NCI-H1694 (cell line): ENCODE measurements at places on chromosomes 13 and 19.

DNA sequence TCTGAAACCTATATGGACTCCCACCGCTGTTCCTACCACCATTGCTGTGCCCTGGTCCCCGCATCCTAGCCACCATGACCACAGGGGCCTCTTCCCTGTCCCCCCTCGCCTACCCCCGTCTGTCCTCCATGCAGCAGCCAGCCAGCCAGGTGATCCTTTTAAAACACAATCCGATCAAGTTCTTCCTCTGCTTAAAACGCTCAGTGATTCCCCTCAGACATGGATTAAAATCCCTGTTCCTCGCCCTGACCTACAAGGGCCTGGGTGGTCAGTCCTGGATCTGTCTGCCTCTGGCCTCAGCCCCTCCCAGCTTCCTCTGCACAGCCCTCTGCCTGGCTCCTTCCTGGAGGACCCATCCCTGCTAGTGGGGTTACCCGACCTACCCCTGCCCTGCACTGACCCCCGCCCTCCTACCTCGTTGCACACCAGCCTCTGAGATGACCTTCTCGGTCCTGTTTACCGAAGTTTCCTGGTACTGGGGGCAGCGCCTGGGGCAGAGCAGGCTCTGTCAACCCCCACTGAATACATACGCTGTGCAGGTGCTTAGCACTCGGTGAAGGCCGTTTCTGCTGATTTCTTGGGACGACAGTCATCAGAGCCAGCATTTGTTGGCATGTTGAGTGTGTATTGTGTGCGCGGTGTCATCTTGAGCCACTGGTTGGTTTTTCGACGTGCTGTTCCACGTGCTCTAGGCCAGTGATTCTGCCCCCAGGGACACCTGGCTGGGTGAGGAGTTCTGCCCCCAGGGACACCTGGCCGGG, 14.7 kb upstream of the LENG8 start:
- DNase-seq, result no peak

DNA sequence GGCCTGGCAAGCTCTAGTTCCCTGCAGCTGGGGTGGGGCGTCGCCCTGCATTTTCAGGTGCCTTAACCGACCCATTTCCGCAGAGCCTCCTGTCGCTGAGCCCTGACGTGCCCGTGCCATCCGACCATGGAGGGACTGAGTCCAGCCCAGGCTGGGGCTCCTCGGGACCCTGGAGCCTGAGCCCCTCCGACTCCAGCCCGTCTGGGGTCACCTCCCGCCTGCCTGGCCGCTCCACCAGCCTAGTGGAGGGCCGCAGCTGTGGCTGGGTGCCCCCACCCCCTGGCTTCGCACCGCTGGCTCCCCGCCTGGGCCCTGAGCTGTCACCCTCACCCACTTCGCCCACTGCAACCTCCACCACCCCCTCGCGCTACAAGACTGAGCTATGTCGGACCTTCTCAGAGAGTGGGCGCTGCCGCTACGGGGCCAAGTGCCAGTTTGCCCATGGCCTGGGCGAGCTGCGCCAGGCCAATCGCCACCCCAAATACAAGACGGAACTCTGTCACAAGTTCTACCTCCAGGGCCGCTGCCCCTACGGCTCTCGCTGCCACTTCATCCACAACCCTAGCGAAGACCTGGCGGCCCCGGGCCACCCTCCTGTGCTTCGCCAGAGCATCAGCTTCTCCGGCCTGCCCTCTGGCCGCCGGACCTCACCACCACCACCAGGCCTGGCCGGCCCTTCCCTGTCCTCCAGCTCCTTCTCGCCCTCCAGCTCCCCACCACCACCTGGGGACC, 1.2 kb downstream of the ZFP36 start:
- DNase-seq, result no peak

GRCh38 chr13:93147298-93147645, 79.3 kb upstream of the GPC6 start:
- DNase-seq, result no peak

- DNase-seq, result no peak
Measured at GRCh38 chr19:7191946-7192691, 102.1 kb downstream of the INSR start.

- no peak for DNase-seq
Measured at GRCh38 chr13:92218615-92219014, 820.2 kb downstream of the GPC5 start.

DNA sequence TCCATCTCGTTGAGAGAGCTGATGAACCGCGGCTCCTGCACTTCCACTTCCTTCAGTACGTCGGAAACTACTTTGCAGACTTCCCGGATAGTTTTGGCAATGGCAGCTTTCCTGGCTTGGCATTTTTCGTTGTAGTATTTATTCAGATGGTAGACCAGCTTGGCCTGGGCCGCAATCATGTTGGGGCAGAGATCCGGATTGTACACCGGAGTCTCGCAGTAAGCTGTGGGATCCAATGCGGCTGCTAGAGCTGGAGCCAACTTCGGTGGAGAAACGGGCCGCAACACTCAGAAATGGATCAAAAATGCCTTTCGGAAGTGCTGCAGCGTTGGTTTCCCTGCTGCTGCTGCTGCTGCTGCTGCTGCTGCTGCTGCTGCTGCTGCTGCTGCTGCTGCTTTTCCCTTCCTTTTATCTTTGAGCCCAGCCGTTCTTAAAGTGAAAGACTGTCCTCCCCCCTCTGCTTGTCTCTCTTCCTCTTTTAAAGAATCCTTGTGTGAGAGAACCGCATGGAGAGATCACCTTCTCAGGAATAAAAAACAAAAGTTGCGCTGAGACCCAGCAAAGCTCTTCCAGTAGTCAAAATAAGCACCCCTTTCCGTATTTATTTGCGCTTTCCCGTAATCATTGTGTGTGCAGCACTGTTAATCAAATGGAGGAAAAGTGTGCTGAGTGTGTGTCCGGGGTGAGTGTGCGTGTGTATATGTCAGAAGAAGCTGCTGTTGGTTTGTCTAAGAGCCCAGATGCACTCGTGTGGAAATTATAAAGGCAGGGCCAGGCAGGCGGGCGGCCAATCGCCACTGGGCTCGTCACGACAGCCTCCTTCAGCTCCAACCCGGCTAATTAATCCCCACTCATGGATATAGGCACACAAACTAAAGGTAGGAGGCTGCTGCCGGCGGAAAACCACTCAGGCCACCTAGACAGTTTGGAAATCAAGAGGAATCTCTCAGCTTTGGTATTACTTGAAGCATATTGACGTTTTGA, at the start of gene MAB21L1:
TSS of gene MAB21L1 (minus strand) at position 730 of the 984 bp plus-strand sequence. CDS start at position 179, 551 bp downstream.
- no peak for DNase-seq

DNA sequence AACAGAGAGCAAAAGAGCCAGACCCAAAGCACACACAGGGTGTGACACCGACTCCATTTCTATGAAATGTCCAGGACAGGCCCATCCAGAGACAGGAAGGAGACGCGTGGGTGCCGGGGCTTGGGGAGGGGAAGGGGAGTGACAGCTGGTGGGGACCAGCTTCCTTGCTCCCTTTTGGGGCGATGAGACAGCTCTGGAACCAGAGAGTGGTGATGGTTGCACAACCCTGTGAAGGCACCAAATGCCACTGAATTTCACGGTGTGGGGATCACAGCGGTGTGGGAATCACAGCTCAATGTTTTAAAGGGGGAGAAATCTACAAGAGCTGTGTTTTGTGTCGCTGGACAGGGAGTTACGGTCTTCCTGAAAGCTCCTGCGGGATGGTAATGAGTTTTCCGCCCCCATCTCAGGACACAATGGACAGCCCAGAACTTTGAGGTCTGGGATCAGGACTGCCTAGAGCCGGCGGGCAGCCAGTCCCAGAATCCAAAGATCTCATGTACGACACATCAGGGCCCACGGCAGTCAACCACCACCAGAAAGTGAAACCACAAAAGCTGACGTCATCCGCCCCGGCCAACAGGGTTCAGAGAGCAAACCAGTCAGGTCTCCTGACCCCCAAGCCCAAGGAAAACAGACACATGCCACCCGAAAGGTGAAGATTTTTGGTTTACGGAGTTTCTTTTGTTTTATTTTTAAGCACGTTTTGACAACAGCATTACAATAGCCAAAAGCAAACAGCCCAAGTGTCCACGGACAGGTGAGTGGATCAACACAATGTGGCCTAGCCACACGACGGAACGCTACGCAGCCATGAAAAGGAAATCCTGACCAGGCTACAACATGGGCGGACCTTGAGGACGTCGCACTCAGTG, 7.3 kb downstream of the SGTA start:
- DNase-seq, result no peak

- no peak for DNase-seq
Measured at GRCh38 chr13:67736646-67737420, 506.7 kb upstream of the PCDH9 start.

GRCh38 chr19:57075125-57075524, 44.7 kb upstream of the USP29 start:
- no peak for DNase-seq

DNA sequence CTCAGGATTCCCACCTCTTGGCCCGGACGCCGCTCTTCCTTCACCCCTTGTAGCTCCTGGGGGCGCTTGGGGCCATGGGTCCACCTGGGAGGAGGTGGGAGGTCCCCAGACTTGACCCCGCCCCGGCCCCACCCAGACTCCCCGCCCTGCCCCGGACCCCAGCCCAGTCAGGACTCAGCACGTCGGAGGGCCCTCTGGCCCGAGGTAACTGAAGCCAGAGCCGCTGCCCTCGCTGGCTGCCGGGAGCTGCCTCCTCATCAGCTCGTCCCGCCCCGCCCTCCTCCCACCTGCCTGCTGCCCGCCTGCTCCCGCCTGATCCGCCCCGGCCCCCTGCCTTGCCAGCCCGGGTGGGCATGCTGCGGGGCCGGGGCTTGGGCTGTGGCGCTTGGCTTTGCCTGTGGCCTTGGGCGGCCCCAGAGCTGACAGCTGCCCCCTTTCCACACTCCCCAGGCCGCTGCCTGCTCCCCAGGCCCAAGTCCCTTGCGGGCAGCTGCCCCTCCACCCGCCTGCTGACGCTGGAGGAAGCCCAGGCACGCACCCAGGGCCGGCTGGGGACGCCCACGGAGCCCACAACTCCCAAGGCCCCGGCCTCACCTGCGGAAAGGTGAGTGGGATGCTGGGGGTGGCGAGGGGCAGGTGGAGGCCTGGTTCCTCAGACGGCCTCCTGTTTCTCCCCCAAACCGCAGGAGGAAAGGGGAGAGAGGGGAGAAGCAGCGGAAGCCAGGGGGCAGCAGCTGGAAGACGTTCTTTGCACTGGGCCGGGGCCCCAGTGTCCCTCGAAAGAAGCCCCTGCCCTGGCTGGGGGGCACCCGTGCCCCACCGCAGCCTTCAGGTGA, 9.4 kb downstream of the ARHGAP33 start:
- no peak for DNase-seq

DNA sequence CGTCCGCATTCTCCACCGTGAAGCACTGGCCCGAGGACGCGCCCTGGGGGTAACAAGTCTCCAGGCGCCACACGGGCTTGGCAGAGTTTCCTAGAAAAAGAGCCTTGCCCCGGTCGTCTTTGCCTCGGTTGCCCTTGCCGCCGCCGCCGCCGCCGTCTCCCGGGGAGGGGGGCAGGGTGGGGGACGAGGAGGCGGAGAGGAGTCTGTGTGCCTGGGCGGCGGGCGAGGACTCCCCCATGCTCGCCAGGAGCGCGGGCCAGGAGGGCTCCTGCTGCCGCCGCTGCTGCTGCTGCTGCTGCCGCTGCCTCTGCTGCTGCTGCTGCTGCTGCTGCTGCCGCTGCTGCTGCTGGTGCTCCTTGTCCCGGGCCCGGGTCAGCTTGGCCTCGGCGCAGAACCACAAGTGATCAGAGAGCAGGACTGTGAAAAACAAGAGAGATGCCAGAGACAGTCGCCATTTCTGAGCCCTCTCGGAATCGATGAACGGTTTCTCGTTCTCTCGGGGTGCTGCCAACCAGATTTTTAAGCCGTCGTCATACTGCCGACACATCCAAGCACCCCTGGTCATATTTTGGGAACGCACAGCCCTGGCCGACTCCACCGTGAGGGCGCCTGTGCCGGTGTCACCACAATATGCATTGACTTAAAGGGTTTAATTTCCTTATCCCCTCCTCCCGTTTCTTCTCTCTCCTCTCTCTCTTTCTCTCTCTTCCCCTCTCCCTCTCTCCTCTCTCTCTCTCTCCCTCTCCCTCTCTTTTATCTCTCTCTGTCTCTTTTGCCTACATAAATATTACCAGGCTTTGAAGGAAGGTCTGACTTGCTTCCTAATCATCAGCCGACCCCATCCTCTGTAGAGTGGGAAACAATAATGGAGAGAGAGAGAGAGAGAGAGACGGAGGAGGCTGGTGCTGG, 349.1 kb downstream of the LIG4 start:
- peak; percentile 9 for DNase-seq

- DNase-seq, result peak; percentile 73
Measured at GRCh38 chr13:107124129-107124718, 556.3 kb upstream of the ARGLU1 start.

DNA sequence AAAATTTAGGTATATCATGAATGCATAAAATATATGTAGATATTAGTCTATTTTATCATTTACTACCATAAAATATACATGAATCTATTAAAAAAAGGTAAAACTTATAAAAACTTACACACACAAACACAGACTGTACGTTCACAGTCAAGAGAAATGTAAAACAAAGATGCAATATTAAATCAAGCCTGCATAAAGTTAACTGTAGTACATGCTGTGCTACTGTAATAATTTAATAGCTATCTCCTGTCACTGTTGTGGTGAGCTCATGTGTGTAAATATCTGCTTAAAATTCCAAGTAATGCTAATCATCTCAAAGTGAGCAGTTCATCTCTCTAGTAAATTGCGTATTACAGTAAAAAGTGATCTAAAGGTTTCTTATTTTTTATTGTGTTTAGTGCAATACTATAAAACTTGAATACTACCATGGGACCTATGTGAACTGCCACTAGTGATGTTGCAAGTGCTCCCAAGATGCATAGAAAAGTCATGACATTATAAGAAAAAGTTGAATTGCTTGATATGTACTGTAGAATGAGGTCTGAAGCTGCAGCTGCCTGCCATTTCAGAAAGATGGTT, 762 bp upstream of the ZNF233 start:
- DNase-seq, result no peak

- DNase-seq, result no peak
Measured at GRCh38 chr19:10966809-10967208, 6.0 kb downstream of the SMARCA4 start.

GRCh38 chr19:58330458-58330857, 3.7 kb downstream of the ZSCAN22 start:
- DNase-seq, result no peak

GRCh38 chr13:52652980-52653303, 306 bp downstream of the SUGT1 start:
- no peak for DNase-seq

- no peak for DNase-seq
Measured at GRCh38 chr13:46736541-46737310, 60.2 kb downstream of the ESD start.

DNA sequence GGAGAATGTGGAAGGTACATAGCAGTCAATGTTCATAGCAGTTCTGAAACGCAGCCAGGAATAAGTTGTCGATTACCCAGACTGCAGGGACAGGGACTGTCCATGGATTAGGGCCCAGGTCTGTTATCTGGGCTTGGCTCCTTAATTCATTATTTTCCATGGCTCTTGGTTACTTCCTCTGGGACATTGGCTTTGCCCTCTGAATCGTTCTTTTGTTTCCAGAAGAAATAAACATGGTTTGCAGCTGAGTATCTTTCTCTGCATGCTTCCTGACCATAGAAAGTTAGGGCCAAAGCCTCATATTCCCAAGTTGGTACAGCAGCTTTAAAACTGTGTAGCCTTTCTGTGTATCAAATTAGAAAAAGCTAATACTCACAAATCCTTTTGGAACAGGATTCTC, 121.7 kb upstream of the MAB21L1 start:
- DNase-seq, result no peak
